GM12865 (cell line): ENCODE measurements at places on chromosomes 5 and 9.

GRCh38 chr5:179166171-179166885 lies 106.2 kb downstream of the ZNF354C start:
- DNase-seq, result no peak

- no peak for DNase-seq
These were observed 37.1 kb upstream of the TDRD7 start for GRCh38 chr9:97374811-97375210.

- DNase-seq, result peak; percentile 89
These were observed 4.6 kb upstream of the HNRNPA0 start for GRCh38 chr5:137758715-137759306.

- DNase-seq, result no peak
These were observed 599.8 kb downstream of the PDE4D start for GRCh38 chr5:59293700-59294099.

- no peak for DNase-seq
These were observed 46.2 kb downstream of the NTNG2 start for GRCh38 chr9:132207839-132208615.

- no peak for DNase-seq
These were observed 760.9 kb upstream of the ACO1 start for GRCh38 chr9:31623511-31623910.

- DNase-seq, result no peak
These were observed 24.6 kb downstream of the PDZD2 start for GRCh38 chr5:31663519-31663918.

- no peak for DNase-seq
These were observed 758.8 kb downstream of the NR2F1-AS1 start for GRCh38 chr5:92822183-92822582.
